ENCODE measurements at places on chromosomes 2 and 18.

- peak; percentile 35 for DNase-seq
Measured at GRCh38 chr2:64655018-64655664, 1.4 kb upstream of the SERTAD2 start.

DNA sequence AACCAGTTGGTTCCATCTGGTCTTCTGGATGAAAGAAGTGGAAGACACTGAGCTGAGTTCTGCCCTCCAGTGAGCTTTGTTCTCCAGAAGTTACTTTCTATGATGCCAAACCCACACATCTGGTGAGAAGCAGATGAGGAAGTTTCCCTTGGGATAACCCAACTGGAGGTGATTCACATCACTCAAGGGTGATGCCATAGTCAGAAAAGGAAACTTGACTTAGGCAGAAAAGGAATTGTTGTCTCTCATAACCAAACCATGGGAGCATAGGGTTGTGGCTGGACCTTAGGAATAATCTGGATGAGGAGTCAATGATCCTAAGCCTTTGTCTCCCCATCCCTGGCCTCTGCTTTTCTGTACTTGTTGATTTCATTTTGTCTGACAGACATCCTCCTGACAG, 43.7 kb downstream of the CDC42EP3 start:
- no peak for DNase-seq

GRCh38 chr2:54903736-54904554, 146.3 kb downstream of the RTN4 start:
- DNase-seq: peak; percentile 27

- DNase-seq: no peak
Measured at GRCh38 chr2:100140582-100140981, 1.8 kb downstream of the AFF3 start.

GRCh38 chr2:237466211-237466610, 20.8 kb upstream of the MLPH start:
- DNase-seq: no peak

- peak; percentile 57 for DNase-seq
Measured at GRCh38 chr2:112181571-112182290, 43.5 kb downstream of the FBLN7 start.

DNA sequence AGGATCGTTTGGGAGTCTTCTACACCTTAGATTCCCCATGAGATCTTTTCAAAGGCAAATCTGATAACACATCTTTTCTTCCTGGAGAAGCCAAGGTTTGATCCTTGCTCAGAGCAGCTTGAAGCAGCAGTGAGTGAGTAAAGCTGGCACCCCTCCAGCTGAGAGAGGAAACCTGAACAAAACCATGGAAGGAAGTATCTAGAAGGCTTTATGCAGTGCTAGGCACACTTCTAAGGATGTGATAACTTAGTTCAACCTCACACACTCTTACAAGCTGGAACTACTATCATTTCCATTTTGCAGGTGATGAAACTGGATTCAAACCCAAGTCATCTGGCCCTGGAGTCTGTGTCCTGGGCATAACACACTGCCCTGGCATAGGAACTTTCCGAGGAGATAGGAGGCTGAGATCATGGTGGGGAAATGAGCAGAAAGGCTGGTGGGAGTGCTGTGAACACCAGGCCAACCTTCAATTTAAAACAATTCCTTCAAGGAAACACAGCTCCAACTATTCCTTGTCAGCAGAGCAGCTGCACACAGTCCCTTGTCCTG, 71.2 kb downstream of the CTAGE1 start:
- DNase-seq: no peak

- DNase-seq: peak; percentile 0
Measured at GRCh38 chr18:12656938-12657683, 796 bp downstream of the SPIRE1 start.

DNA sequence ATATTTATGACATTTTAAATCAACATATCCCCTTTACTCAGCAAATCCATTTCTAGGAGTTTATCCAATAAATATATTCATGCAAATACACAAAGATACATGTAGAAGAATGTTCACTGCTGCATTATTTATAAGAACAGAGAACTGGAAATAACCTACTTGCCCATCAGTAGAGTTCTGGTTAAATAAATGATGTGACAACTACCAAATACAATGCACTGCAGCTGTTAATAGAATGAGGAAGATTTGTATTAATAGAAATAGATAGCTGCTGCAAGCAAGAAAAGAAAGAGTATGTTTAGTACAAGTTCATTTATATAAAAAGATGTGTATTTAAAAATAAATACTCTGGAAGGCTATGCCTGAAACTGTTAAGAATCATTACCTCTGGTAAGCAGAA, 49.3 kb upstream of the CSRNP3 start:
- no peak for DNase-seq

GRCh38 chr2:169895294-169895985, 68.2 kb downstream of the UBR3 start:
- no peak for DNase-seq

DNA sequence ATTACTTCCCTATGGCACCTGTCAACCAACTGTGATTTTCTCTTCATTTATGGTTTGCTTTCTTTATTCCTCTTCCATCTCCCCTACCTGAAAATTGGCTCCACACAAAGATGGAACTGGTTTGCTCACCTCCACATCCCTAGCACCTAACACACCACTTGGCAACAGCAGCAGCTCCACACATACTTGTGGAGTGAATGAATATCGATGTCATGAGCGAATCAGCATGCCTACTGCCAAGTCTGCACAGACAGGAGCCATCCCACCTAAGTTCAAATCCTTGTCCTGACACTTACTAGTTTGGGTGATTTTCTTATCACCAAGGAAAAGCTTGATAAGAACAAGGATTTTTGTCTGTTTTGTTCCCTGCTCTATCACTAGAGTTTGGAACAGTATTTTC, 191.4 kb upstream of the TMEM200C start:
- DNase-seq: no peak

DNA sequence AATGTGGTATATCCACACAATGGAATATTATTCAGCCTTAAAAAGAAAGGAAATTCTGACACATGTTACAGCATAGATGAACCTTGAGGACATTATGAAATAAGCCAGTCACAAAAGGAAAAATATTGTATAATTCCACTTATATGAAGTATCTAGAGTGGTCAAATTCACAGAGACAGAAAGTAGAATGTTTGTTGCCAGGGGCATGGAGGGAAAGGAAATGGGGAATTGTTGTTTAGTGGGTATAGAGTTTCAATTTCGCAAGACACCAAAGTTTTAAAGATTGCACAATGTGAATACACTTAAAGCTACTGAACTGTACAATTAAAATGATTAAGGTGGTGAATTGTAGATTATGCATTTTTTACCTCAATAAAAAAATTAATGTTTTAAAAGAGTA, 92.9 kb downstream of the TXNL1 start:
- DNase-seq: no peak

DNA sequence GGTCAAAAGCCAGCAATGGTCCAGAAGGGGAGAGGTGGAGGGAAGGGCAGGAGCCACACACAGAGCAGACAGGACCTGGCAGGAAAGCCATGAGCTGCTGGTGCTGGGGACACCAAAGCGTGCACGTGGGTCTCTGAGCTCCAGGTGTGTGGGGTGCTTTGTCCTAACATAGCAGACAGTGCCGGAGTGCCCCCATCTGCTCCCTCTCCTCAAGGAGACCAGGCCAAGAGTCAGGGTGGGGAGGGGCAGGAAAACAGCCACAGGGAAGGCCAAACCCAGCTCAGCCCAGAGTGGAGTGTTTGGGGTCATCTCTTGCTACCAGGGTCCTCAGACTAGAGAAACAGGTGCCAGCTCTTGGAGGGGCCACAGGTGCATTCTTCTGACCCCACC, 4.2 kb upstream of the GPC1 start:
- no peak for DNase-seq

- no peak for DNase-seq
Measured at GRCh38 chr2:1556776-1557466, 143.7 kb downstream of the TPO start.

- DNase-seq: no peak
Measured at GRCh38 chr2:200617156-200618053, 31.6 kb downstream of the AOX1 start.

DNA sequence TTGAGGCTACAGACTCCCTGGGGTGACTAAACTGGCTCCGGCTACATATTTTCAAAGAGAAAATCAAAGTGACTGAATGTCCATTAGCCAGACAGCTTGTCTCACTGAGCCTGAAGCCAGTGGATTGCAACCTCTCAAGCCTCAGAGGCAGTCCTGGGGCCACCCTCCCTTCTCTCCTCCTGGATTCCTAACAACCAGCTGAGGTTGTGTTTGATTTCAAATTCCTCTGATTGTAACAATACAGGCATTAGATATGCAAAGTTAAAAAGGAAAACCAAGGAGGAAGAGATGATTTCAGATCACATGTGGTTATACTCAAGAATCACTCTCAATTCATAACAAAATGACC, 101.0 kb upstream of the LMAN1 start:
- no peak for DNase-seq

DNA sequence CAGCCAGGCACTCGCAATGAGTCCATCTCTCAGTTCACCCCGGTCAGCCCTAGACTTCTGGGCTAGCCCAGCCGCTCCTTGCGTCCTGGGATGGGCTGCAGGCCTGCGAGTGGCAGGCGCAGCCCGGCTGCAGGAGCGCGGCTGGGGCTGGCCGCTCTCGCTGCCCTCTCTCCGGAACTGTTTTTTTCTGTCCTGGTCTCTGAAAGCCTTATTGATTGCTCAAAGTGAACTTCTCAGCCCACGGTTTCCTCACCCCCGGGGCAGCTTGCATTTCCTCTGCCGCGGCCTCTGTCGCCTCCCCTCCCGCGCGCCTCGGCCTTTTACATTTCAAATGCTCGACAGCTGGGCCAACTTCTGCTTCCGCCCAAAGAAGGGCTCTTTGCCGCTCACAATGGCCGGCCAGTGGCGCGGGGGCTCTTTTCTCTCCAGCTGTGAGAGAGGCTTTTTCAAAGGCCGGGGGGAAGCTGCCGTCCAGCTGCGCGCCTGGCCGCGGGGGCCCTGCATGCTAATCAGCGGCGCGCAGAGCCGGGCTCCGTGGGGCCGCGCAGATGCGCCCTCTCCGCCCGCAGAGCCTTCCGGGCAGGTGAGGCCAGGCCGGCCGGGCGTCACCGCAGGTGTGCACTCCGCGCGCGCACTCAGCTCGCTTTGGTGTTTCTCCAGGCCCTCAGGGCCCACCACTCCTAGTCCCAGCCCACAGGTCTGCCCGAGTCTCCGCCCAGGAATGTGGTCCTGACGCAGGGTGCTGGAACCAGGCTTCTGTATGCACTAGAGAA, 513.8 kb downstream of the RNF144A start:
- DNase-seq: peak; percentile 64

GRCh38 chr2:206846981-206847834, 81.8 kb downstream of the FASTKD2 start:
- no peak for DNase-seq

DNA sequence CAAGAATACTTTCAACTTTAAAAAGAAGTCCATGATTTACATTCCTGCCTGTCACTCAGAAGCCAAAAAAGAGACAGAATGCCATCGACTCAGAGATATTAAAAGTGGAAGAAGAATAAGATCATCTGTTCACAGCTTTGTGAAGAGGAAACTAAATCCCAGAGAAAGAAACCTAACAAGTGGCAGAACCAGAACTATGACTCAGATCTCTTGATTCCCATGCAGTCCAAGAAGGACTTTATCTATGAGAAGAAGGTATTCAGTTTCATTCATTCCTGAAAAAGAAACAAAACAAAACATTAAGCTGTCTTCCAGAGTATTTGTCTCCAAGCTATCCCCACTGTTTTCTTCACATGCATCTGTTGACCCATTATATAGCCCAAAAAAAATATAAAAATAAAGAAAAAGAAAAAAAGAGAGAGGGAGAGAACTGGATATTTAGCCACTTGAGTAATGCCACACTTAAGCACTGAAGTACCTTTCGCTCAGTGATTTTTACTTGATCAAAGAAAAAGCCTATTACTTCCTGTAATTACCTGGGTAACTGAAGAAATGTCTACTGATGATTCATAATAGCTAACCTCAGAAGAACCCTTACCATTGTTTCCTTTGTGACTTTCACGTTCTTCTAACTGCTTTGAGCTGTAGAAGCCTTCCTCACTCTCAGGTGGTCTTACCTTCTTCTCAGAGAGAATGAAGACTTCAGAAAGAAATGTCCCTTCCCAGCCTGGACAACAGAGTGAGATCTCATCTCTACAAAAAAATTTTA, 17.7 kb upstream of the AKAIN1 start:
- no peak for DNase-seq

DNA sequence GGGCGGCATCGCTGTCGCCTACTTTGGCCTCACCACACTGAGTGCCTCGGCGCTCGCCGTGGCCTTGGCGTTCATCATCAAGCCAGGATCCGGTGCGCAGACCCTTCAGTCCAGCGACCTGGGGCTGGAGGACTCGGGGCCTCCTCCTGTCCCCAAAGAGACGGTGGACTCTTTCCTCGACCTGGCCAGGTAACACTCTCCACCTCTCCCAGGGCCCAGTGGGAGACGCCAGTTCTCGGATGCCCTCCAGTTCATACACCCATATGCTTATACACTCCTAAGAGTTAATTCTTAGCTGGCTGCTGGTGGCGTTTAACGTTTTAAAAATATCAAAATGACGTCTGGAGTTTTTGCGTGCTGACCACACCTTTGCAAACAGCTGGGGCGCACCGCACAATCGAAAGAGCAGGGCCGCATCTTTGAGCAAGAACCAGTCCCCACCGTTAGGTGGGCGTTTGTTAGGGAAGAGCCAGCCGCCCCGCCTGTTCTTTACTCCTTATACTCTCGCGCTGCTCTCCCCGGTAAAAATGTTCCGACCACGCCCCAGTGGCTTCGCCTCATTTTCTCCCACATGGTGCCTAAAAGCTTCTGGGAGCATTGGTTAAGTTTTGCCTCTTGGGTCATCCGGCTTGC, 899 bp downstream of the SLC1A4 start:
- no peak for DNase-seq

Data from stimulated activated CD4-positive, alpha-beta T cell treated with anti-CD3 and anti-CD28 coated beads, TNF-alpha, amount 100 ng/mL, for 24 hours (primary cell).